Stimulated activated CD8-positive, alpha-beta memory T cell treated with anti-CD3 and anti-CD28 coated beads, Interleukin-4, amount 100 ng/mL, for 1 hour (primary cell): ENCODE measurements at places on chromosomes 11 and 22.

DNA sequence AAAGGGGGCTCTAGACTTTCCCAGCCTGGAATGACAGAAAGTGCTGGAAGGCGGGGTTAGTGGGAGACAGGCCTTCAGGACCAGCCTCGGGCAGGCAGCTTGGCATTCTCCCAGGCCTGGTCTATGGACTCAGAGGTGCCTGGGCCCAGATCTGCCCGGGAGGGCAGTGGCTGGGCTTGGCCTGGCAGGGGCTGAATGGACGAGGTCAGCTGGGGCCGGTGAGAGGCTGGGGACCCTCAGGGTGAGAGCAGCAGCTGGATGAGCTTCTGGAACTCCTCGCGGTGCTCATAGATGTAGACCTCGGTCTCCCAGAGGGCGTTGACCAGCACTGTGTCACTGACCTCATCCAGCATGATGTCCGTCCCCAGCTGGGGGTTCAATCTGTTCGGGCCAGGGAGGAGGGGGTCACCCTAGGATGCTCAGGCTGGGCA lies 1.5 kb upstream of the BAIAP2L2 start:
- no peak for DNase-seq

DNA sequence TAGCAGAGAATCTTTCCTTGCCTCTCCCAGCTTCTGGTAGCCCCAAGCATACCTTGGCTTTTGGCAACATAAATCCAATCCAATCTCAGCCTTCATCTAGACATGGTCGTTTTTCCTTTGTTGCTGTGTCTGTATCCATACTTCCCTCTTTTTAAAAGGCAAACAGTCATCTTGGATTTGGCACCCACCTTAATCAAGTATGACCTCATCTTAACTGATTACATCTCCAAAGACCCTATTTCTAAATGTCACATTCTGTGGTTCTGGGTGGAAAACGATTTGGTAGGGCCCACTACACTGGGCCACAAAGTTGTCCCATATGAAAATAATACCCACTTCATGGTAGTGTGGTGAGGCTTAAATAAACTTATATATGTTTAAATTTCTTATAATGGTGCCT lies 852 bp downstream of the BUD13 start:
- DNase-seq: no peak

GRCh38 chr11:20010851-20011225 lies 149.4 kb downstream of the DBX1 start:
- no peak for DNase-seq

DNA sequence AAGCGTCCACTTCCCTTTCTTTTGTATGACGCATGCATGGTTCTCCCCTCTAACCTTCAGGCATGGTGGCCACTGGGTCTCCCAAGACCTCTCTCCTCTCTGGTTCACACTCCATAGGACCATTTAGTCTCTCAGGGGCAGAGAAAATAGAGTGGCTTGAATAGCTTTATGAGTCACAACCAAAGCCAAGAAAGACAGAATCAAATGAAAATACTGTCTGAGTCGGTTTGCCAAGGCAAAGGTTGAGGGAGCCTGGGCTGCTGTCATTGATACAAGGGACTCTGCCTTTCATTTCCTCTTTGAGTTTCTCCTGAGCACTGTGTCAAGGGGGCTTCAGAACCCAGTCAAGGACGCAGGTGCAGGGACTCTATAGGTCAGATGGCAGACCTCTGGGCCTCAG lies 44.2 kb downstream of the TENM4 start:
- no peak for DNase-seq

- no peak for DNase-seq
Observed at GRCh38 chr11:15275141-15275540, 160.4 kb downstream of the INSC start.

DNA sequence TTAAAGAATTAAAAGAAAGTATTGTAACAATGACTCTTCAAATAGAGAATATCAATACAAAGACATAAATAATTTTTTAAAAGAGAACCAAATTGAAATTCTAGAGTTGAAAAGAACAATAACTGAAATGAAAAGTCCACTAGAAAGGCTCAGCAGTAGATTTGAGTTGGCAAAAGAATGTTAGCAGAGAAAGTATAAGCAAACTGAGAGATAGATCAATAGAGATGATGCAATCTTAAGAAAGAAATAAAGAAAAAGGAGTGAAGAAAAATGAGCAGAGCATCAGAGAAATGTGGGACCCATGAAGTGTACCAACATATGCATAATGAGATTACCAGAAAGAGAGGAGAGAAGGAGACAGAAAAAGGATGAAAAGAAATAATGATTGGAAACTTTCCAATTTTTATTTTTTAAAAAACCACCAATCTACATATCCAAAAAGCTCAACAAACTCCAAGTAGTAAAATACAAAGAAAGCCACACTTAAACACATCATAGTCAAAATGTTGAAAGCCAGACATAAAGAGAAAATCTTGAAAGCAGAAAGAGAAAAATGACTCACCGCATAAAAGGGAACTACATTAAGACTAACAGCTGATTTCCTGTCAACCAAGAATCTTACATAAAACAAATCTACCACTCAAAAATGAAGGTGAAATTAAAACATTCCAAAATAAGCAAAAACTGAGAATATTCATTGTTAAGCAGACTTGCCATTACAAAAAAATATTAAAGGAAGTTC lies 20.9 kb downstream of the NCF4 start:
- DNase-seq: no peak

GRCh38 chr11:109853156-109853776 lies 239.9 kb upstream of the ZC3H12C start:
- DNase-seq: no peak
